T1000 (cell line): ENCODE measurements at places on chromosomes 1 and 21.

- DNase-seq = no peak
Measured at GRCh38 chr1:209531549-209531948, 52.0 kb upstream of the CAMK1G start.

DNA sequence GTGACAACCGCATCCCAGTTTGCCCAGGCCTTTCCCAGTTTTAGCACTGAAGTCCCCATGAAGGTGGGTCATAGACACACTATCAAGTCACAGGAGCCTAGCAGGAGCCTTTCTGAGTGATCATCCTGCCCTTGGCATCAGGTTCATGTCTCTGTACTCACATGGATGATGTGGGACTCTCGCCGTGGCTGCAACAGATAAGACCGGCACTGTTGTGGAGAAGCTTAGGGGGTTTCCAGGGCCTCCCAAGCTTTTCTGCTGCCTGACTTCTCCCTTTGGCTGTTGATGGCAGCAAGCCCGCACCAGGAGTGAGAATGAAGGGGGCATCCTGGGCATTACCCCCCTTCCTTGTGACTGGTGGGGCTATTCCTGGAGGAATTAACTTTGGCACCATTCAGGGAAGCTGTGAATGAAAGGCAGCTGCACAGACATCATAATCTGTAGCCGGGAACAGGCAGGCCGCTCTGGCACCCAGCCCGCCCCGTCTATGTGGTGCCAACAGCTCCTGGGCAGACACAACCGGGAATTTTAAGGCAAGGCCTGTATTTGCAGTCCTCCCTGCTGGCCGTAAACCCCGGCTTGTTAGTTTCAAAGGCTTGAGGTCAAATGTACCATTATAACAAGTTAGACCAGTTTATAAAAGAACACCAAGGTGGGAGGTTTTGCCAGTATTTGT, 148.6 kb downstream of the HUNK start:
- DNase-seq = no peak

- no peak for DNase-seq
Measured at GRCh38 chr1:65083263-65083896, 64.6 kb upstream of the AK4 start.

- peak; percentile 6 for DNase-seq
Measured at GRCh38 chr1:70090875-70091274, 114.5 kb downstream of the LRRC40 start.

DNA sequence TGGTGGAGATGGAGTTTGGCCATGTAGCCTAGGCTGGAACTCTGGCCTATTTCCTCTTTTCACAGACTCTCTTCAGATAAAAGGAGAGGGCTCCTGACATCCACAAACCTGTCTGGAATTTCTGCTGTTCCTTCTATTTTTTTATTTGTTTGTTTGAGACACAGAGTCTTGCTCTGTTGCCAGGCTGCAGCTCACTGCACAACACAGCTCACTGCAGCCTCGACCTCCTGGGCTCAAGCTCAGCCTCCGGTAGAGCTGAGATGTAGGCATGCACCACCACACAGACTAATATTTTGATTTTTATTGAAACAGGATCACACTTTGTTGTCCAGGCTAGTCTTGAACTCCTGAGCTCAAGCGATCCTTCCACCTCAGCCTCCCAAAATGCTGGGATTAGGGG, 230.9 kb downstream of the TM2D1 start:
- no peak for DNase-seq

DNA sequence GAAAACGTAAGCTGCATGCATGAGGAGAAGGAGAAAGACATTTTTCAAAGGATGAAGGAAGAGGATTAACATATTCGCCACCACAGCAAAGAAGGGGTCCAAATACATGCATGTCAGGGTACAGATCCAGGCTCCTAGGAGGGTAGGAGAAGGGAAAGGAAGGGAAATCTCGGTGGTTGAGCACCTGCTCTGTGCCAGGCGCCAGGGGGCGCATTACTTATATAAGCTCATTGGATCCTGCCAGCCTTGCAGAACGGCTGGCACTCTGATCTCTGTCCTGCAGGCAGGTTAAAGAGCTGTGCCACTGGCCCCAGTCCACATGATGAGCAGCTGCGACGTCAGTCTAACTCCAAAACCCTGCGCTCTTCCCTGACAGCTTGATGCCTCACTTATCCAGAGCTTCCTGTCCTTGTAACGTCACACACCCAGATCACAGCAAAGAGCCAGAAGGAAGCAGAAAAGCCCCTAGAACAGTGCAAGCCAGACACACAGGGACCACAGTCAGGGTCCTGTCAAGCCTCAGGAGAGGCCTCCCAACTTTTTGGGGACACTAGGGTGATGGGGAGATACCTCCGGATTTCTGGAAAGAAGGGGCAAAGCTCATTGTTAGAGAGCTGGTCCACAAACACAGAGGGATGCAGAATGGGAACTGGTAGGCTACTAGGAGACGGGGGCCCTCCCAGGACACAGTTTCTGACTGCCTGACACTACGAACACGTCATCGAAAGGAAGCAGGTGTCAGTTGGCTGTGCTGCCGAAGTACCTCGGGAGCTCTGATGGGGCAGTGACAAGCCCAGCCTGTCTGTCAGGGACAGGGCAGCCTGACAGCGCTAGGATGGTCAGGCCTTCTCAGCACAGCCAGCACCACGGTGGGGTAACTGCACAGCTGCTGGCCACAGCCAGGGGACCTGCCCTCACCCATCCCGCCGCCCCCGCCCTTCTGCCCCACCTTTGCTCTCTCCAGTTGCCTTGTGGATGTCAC, 99.1 kb downstream of the BEND5 start:
- DNase-seq = no peak
